ENCODE measurements at places on chromosomes 5 and 9. TPM values are rescaled to one million over a fixed set of nuclear protein-coding genes. Genes with fewer than 3 reads are reported as not detected.

DNA sequence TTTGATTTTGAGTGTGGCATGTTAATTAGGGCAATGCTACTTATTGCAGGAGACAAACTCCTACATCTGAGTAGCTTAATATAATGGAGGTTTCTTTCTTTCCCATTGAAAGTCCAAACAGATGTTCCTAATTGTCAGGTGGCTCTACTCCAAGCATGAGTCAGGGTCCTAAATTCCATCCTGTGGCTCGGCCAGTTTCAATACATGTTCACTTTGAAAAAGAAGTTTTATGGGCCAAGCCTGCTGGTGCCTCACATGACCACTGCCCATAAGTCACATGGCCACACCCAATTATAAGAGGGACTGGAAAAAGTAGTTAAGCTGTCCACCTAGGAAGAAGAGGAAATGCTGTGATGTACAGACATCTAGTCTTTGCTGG lies 170.4 kb downstream of the ARRDC3 start:
- DNase-seq: no peak

DNA sequence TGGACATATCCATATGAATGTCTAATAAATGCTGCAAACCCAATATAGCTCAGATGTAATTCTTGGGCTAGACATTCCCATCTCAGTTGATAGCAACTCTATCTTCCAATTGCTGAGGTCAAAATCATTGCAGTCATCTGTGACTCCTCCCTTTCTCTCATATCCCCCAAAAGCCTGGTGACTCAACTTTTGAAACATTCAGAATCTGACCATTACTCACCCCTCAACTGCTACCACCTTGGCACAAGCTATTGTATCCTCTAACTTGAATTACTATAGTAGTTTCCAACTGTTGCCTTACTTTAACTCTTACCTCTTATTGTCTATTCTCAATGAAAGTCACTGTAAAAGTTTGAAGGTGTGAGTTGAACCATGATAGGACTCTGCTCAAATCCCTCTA lies 600.1 kb upstream of the RGMB start:
- DNase-seq: no peak

DNA sequence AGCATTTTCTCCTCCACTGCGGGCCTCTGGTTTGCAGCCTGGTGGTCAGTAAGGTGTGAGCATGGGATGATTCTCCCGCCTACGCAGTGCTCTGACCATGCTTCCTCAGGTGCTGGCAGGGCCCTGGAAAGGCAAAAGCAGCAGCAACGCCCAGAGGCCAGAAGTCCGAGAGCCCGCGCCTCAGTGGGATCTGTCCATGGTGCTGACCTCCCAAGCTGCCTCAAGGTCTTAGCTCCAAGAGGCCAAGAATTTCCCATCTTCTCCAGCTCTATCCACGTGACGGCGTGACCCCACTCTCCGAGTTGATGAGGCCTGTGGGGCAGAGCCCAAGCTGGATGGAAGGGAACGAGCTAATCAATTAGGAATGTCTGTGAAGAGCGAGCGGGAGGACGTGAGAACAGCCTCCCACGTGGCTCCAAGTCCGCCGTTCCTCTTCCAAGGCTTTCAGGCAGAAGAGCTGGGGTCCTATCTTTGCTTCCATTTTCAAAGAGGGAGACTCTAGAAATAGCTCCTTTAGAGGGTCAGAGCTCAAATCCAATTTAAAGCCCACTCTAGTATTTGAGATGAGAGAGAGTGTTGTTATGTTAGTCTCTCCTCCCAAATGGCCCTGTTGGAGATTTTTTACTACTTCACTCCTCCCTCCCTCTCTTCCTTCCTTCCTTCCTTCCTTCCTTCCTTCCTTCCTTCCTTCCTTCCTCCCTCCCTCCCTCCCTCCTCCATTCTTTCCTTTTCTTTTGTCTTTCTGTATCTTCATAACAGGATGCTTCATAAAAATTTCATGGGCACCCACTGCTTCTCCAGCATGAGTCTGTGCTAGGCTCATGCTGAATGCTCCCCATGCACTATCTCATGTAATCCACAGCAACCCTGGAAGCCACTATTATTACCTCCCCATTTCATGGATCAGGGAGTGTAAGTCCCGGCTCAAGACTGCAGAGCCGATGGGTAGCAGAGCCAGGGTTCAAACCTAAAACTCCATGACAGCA lies 69.3 kb downstream of the OLFM1 start:
- no peak for DNase-seq

DNA sequence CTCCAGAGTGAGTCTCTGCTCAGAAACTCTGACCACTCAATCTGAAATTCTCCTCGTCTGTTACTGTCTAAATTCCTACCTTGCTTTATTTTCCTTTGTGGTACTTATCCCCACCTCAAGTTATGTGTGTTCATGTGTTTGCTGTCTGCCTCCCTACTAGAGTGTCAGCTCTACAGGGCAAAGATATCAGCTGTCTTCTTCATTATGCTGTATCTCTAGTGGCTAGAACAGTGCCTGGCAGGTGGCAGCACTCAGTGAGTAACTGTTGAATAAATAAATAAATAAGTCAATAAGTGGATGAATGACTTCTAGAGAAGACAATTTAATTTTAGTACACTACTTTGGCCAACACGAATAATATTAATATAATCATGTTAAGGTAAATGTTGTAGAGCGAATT lies 92.3 kb downstream of the BOD1 start:
- DNase-seq: no peak

- DNase-seq: no peak
Observed at GRCh38 chr5:53211799-53212198, 102.2 kb upstream of the MOCS2 start.

DNA sequence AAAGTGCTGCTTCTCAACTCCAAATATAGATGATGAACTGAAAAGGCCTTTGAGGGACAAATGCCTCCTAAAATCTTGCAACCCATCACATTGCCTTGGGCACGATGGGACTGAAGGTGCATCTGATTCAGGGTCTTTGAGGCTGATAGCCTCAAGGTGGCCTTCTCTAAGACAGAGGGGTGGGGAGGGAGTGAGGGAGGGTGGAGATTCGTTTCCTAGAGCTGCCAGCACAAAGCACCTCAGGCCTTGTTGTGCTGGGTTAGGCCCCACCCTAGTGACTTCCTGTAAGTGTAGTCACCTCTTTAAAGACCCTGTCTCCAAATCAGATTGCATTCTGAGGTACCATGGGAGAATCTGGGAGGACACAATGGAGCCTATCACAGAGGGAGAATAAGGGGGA lies 57.1 kb downstream of the BARX1 start:
- DNase-seq: no peak

- no peak for DNase-seq
Observed at GRCh38 chr9:121185178-121185745, 16.4 kb downstream of the RAB14 start.

DNA sequence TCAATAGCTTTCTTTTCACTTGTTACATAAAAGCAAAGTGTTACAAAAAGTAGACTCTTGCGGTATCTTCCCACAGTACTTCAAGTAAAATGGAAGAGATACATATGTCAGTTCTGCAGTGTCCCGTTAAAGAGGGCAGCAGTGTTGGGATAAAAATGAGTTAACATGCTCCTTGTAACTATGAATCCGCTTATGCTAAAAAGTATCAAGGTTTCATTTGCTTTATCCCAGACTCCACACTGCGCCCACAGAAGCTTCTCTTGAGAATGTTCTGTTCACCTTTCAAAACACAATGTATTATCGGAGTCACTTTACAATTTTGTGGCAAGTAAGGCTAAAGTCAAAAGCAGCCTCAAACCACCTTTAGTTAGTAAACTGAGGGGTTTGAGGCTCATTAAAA lies 790 bp downstream of the PTAR1 start:
- DNase-seq: no peak

DNA sequence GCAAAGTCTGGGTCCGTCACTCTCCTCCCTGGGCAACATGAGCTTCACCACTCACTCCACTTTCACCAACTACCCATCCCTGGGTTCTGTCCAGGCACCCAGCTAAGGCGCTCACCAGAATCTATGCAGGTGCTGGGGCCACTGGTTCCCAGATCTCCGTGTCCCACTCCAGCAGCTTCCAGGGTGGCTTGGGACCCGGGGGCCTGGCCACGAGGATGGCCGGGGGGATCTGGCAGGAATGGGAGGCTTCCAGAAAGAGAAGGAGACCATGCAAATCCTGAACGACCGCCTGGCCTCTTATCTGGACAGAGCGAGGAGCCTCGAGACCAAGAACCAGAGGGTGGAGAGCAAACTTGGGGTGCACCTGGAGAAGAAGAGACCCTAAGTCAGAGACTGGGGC lies 1611.0 kb upstream of the ACO1 start:
- no peak for DNase-seq

GRCh38 chr9:105432247-105432842 lies 15.5 kb upstream of the FSD1L start:
- no peak for DNase-seq

DNA sequence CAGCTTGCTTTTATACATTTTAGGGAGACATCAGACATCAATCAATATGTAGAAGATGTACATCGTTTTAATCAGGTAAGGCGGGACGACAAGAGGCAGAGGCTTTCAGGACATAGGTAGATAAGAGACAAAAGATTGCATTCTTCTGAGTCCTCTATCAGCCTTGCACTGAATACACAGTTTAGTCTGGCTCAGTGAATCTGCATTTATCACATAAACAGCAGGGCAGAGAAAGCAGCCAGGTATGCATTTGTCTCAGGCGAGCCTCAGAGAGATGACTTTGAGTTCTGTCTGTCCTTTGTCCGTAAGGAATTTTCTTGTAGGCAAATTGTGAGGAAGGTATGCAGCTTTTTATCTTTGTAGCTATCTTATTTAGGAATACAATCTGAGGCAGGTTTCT lies 202.8 kb upstream of the TAS2R1 start:
- DNase-seq: no peak

- DNase-seq: no peak
Observed at GRCh38 chr5:17399931-17400330, 98.1 kb upstream of the TAF11L2 start.

DNA sequence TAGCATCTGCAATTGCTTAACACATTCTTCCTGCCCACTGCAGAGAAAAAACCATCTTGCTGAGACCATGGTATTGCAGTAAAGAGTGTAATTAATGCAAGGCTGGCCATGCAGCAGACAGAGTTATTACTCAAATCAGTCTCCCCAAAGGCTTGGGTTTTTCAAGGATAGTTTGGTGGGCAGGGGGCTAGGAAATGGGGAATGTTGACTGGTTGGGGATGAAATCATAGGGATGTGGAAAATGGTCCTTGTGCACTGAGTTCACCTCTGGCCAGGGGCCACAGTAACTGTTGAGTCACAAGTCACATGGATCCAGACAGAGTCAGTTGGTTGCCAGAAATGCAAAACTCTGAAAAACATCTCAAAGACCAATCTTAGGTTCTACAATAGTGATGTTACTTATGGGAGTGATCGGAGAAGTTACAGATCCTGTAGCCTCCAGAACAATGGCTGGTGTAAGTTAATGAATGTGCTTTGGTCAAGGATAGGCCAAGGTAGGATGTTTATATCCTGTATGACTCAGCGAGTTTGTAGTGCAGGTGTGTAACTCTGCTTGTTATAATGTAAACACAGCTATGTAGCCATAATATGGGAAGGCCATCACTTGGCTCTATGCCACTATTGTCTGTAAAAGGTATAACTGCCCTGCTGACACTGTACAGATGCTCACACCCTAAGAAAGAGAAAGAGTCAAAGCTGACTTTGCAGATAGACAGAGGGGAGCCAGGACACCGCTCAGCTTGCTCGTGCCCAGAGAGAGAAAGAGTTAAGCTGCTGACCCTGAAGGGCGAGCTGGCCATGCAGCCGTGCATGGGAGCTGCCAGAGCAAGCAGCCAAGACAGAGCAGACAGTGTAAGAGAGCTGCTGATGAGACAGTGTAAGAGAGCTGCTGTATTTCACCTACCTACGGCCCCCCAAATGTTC lies 27.2 kb downstream of the C9orf152 start:
- no peak for DNase-seq

GRCh38 chr9:18202924-18203323 lies 271.0 kb upstream of the ADAMTSL1 start:
- no peak for DNase-seq

DNA sequence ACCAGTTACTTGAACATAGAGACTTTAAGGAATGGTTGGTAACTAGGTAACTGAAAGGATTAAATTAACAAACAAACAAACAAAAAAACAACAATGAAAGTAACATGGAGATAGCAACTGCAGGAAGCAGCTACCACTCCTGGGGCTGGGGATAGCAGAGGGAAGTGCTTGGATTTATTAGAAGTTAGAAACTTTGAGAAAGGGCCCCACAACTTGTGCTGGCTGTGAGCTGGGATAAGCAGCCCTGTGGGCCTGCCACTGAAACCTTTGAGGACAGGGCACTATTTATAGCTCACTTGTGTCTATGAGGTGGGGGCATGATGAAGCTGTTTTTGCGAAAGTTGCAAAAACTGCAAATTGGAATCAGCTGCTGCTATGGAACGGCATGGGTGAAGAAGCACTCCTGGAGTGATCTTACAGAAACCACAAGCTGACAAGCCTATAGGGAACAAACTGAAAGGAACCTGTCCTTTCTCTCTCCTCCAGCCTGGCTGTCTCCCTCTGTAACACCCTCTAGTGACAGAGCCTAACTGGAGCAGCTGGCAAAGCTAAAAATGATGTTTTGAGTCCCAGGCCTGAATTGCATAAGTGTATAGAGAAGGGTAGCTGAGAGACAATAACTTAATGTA lies 91.4 kb upstream of the RANBP6 start:
- DNase-seq: no peak

DNA sequence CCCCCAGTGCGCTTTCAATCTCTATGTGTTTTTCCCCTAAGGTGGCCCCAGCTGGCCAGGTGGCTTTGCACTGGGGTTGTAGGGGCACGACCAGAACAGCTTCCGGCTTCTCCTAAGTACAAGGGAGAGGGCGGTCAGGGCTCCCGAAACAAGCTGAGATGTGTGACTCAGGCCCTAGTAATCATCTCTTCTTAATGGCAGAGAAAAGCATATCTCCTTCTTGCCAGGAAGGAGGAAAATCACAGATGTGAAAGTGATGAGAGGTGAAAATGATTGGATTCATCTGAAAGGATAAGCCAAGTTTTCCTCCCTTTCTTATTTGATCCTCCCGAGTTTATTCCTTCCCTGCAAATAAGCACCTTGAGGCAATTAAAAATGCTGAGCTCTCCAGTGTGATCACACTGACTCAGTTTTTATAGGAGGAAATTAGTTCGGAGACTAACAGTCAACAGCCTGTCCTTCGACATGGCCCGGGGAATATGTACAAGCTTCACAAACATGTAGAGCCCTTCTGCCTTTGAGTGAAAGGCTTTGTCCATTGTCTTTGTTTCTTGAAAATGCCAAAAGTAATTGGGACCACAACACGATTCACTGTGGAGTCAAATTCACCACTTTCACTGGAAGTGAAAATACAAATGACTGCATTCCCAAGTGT lies 514.8 kb downstream of the PSAT1 start:
- DNase-seq: no peak

- DNase-seq: no peak
Observed at GRCh38 chr5:169557838-169558237, 25.7 kb upstream of the SPDL1 start.

C9orf153 gene
- total RNA-seq: 0.66 TPM

PKD2L2 gene
- total RNA-seq: not detected

IFNB1 gene
- total RNA-seq: not detected

BTNL9 gene
- total RNA-seq: 169 TPM

TYRP1 gene
- not detected for total RNA-seq

SLC6A18 gene
- total RNA-seq: not detected

TEX48 gene
- total RNA-seq: not detected
